Suppressor macrophage (primary cell): ENCODE measurements at places on chromosomes 5 and 9.

DNA sequence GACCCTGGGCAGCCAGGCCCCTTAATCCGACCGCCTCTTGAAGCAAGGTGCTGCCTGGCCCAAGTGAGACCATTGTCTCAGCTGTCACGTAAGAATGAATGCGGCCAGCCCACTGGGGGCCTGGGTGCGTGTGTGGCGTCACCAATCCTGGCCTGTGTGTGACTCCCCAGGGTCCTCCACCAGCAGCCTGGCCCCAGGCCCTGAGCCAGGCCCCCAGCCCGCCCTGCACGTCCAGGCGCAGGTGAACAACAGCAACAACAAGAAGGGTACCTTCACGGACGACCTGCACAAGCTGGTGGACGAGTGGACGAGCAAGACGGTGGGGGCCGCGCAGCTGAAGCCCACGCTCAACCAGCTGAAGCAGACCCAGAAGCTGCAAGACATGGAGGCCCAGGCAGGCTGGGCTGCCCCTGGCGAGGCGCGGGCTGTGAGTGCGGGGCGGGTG, 124.2 kb downstream of the WNK2 start:
- no peak for DNase-seq

DNA sequence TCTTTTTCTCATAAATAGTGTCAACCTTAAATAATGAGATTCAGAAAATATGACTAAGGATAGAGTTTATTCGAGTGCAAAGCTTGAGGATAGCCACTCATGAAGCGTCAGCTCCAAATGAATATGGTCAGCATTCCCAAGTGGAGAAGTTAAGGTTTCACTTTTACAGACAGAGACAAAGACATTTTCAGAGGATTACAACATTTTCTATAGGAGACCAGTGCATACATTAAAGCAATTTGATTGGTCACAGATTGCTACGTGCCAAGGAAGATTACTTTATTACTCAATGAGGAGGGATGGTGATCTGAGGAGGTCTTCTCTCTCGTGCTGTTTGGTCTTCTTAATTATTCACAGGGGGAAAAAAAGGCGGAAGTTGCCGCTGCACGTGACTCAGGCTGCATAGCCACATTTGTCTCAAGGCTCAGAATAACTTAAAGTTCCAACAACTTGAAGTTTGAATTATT, 60.1 kb upstream of the SPATA31C2 start:
- peak; percentile 53 for DNase-seq

GRCh38 chr5:143161885-143162540, 241.5 kb downstream of the NR3C1 start:
- peak; percentile 82 for DNase-seq

DNA sequence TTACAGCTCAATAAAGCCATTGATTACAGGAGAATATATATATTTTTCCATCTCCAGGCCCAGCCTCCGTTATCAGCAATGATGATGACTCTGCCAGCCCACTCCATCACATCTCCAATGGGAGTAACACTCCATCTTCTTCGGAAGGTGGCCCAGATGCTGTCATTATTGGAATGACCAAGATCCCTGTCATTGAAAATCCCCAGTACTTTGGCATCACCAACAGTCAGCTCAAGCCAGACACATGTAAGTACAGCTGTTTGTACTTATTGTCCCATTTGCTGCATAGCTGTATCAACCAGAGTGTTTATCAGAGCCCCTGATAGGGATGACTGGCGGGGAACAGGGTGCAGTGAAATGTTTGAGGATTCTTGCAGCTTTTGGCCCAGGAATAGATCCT, 197.7 kb downstream of the NTRK2 start:
- no peak for DNase-seq

GRCh38 chr5:5414999-5415398, 7.5 kb upstream of the ICE1 start:
- DNase-seq, result no peak

DNA sequence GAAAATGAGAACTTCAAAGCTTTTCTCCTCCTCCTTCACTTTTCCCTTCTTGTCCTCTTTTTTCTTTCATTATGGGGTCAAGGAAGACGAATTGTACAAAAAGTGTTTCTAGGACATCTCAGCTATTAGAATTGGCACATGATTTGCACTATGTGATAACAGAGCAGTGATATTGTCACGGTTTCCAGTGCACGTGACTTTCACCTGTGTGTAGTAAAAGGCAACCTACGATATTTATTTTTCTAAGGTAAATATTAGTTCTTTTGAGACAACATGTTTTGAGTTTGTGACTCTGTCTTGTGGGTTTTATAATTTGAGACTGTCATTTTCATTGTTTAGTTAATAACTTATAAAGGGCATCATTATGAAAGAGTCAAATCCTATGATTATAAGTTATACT, 213.1 kb downstream of the PSAT1 start:
- no peak for DNase-seq

- no peak for DNase-seq
Measured at GRCh38 chr9:132237481-132237880, 75.6 kb downstream of the NTNG2 start.

DNA sequence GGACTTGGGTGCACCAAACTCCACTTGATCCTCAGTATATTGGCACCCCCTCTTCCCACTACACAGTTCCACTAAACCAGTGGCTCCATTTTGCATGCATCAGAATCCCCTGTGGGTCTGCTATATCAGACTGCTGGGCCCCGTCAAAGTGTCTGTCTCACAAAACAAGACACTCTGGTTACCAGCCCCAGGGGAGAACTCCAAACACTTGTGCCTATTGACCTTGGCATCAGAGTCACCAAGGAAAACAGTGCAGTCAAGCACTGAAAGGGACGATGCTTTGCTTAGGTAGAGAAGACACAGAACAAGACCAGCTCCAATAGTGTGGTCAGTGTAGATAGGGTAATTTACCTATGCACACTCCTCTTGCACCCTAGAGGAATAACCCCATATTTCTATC, 205.8 kb upstream of the RAI14 start:
- DNase-seq, result no peak

GRCh38 chr5:138622051-138622450, 46.9 kb upstream of the HSPA9 start:
- DNase-seq, result no peak

GRCh38 chr9:92754091-92754745, 10.4 kb downstream of the BICD2 start:
- no peak for DNase-seq

DNA sequence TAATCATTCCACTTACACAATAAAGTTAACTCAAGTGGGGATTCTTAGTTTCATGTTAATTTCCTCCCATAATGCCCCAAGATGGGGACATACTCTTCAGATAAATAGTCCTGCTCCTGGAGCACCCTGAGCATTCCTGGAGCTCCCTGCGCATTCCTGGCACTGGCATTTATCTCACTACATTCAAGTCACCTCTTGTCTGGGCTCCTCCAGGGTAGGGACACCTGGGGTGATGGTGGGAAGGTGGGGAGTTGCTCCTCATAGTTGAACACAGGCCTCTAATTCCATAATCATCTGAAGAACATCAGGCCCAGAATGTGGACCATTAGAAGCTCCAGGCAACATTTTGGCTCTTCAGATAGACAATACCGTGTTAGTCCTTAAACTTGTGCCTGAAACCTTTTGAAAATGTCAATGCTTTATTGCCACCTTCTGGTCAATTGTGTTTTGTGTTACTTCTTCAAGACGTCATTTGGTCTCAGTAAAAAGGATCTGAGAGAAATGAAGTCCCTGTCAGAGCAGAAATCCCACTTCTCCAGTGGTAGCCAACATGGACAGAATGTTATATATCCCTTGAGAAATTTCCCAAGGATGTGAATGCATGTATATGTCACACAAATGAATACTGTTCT, 14.2 kb upstream of the AGGF1 start:
- peak; percentile 50 for DNase-seq

DNA sequence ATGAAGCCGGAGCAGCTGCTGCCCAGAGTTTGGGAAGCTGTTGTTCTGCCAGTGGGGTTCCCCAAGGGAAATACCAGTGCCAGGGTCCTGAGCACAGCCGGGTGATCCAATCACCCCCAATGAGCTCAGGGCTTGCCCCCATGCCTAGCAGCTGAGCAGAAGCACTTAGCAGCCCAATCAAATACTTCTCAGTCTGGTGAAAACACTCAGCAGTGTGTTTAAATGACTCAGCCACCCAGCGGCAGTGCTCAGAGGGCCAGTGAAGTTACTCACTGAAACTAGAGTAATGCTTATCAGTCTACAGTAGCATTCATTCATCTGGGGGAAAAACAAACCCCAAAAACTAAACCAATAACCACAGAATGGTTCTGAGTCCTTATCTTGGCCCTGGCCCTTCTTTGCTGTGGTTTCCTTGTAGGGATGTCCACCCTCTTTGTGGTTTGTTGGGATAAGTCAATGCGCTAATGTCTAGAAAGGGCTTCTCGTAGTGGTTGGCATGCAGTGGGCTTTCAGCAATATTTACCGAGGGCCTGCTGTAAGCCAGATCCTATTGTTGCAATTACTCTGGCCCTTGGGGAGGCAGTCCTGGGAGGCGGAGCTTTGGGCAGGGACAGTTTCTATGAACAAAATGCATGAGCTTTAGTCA, 43.1 kb downstream of the LHX2 start:
- DNase-seq, result no peak

- DNase-seq, result no peak
Measured at GRCh38 chr9:121200356-121200755, 1.3 kb downstream of the RAB14 start.

DNA sequence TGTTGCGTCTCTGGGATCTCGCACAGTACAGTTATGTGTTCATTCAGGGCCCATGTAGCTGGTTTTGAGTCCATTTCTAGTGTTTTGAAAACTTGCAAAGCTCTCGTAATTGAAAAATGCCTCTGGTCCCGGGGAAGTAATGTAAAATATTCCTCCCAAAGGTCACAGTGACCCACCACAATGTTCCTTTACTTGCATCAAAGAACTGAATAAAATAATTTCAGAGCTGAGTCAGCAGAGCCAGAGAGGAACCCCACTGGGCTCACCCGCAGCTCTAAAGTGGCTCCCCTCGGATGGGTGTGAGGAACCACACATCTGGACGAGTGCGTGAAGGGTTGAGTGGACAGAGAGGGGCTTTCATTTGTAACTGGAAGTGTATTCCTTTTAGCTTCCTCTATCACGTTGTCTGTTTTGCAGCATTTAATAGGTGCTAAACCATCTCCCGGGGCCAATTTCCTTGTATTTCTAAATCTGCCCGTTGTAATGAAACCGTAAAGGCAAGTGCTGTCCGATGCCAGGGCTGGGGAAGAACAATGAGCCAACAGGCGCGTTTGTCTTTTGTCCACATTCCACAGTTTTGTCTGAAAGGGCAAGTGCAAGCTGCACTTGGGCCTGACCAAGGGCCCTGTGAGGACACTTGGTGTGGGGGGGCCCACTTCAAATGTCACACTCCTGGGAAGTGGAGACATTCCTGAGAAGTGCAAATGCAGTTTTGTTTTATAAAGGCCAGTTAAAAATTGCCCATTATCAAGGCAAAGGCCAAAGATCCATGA, 29.9 kb downstream of the COL5A1 start:
- DNase-seq, result no peak

- DNase-seq, result no peak
Measured at GRCh38 chr9:138014563-138014945, 137.0 kb downstream of the CACNA1B start.

DNA sequence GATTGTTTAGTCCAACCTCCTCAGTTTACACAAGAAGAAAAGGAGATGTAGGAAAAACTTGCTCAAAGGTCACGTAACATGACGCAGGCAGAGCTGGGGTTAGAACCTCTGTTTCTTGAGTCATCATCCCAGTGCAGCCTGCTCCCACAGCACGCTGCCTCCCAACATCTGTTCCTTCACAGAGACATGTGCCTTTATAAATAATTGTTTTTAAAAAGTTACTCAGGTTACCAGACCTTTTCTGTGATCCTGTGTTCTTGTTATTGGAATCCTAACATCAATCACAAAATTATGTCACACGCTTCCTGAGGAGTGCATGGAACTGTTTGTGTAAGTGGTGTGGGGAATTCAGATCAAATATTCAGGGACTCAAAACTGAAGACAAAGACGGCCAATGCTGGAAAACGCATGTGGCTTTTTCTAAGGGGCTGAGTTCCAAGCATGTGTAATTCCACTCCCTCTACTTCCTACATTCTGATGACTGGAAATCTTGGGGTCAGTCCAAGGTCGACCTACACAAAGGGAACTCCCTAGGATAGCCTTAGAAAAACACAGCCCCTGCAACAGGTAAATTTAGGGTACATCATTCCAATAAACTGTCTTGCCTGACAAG, 184.3 kb downstream of the TSSK1B start:
- no peak for DNase-seq

DNA sequence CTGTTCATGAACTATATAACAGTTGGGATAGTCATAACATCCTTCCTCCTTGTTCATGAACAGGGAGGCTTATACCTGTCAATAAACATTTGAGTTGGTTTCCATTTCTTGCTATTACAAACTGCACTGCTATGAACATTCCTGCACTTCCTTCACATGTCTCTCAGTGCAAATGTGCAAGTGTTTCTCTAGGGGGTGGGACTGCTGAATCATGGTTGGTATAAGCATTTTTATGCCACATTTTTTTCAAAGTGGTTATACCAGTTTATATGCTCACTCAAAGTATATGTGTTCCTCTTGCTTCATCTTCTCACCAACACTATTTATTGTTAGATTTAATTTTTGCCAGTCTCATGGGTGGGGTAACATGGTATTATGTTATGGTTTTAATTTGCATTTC, 25.8 kb upstream of the TPD52L3 start:
- no peak for DNase-seq

- peak; percentile 14 for DNase-seq
Measured at GRCh38 chr5:54883374-54884194, 101.8 kb downstream of the ESM1 start.

- DNase-seq, result no peak
Measured at GRCh38 chr9:130089141-130089540, 35.4 kb downstream of the GPR107 start.

GRCh38 chr9:131912671-131913070, 167.0 kb downstream of the MED27 start:
- DNase-seq, result no peak

GRCh38 chr9:121779381-121780117, 128.1 kb downstream of the DAB2IP start:
- DNase-seq, result no peak

GRCh38 chr5:149001162-149001561, 61.7 kb downstream of the SH3TC2 start:
- DNase-seq, result peak; percentile 7

DNA sequence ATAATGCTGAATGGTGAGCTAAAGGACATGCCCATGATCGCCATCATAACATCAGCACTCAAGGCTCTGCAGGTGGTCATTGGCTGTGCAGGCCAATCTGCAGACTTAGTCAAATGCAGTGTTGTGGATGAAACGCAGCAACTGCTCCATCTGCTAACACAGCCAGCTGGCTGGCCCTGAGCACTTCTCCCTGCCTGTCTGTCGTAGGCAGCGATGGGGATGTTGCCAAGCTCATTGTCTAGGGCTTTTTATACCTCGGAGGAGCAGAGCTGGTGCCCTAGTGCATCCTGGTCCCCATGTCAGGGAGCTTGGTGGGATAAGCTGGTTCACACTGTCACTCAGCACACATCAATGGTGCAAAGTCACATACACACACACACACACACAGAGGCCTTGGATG, 189.4 kb downstream of the TENT4A start:
- DNase-seq, result no peak
